ENCODE measurements at places on chromosomes 12 and 14.

GRCh38 chr12:57725851-57726150 is 12.7 kb downstream of the AGAP2 start:
- no peak for DNase-seq

- no peak for DNase-seq
Observed at GRCh38 chr12:79710707-79711483, 20.1 kb upstream of the PAWR start.

- no peak for DNase-seq
Observed at GRCh38 chr14:52545584-52546317, 6.6 kb downstream of the TXNDC16 start.

DNA sequence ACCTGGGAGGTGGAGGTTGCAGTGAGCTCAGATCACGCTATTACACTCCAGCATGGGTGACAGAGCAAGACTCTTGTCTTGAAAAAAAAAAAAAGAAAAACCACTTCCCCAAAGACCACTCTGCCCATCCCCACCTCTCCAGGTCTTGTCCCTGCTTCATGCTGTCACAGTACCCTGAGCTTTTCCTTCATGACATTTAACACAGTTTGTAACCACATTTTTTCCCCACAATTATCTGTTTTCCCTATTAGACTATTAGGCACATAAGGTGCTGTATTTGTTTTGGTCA is 6.9 kb downstream of the HECTD1 start:
- DNase-seq: no peak

DNA sequence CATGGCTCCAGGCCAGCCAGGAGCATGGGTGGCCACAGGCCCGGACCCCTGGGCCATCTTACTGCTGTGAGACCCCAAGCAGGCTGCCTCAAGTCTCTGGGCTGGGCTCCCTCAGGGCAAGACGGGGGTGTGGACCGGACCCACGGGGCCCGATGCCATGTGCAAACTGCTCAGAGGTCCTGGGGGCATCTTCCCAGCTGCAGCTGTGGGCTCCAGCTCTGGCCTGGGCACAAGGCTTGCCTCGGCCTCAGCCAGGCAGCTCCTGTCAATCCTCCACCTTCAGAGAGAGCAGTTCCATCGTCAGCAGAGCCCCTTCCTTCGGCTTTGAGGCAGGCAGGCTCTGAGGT is 12.4 kb upstream of the GPR132 start:
- DNase-seq: no peak

- DNase-seq: no peak
Observed at GRCh38 chr14:66982247-66982646, 207.0 kb upstream of the GARIN2 start.

DNA sequence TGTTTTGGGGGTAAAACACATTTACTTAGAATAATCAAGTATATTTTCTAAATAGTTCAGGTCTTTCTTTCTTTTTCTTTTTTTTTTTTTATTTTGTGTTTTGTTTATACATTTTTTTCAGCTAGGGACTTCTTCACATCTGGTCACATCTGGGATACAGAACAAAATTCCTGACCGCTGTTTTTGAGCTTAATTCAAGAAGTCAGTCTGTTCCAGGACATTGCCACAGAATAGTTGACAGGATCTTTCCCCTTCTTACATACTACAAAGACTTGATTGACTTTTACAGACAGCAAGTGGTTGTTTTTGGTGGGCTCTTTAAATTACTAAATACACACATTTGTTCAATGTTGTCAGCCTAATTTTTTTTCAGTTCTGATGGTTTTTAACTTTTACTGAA is 41.8 kb upstream of the DCN start:
- no peak for DNase-seq

- DNase-seq: no peak
Observed at GRCh38 chr12:46675736-46676135, 150.1 kb downstream of the SLC38A4 start.

DNA sequence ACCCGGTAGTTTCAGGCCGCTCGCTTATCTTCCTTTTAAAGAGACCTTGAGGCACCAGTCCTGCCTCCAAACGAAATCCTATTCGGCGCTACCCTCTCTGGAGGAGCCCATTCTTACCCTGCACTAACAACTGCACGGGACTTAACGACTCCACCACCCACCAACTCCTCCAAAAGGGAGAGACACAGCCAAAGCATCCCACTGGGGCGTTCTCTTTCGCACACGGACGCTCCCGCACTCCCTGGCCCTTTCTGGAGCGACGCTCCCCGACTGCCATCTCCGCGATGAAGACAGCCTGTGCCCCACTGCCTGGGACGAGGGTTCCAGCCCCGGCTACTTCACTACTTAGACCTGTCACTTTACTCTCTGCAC is 650 bp downstream of the GALC start:
- DNase-seq: no peak

DNA sequence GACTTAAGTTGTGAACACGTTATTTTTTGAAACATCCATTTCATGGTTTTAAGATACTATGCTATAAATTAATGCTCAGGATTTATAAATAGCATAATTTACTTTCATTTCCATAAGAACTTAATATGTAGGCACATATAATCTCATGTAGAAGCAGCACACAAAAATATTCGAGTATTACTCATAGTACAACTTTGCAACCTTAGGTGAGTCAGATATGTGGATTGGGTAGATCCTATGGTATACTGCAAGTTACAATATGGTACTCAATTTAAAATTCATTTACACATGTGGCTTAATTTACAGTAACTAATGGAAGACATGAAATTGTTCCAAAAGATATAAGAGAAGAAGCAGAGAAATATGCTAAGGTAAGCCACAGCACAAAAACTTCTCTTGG is 26.0 kb downstream of the PSMA3 start:
- DNase-seq: no peak

GRCh38 chr14:99590746-99591555 is 13.1 kb downstream of the CCDC85C start:
- DNase-seq: no peak

- no peak for DNase-seq
Observed at GRCh38 chr14:68416171-68416570, 376.7 kb downstream of the ZFP36L1 start.

GRCh38 chr12:43278541-43278832 is 273.5 kb downstream of the ADAMTS20 start:
- no peak for DNase-seq

GRCh38 chr12:68154779-68155178 is 4.8 kb downstream of the IFNG start:
- no peak for DNase-seq

DNA sequence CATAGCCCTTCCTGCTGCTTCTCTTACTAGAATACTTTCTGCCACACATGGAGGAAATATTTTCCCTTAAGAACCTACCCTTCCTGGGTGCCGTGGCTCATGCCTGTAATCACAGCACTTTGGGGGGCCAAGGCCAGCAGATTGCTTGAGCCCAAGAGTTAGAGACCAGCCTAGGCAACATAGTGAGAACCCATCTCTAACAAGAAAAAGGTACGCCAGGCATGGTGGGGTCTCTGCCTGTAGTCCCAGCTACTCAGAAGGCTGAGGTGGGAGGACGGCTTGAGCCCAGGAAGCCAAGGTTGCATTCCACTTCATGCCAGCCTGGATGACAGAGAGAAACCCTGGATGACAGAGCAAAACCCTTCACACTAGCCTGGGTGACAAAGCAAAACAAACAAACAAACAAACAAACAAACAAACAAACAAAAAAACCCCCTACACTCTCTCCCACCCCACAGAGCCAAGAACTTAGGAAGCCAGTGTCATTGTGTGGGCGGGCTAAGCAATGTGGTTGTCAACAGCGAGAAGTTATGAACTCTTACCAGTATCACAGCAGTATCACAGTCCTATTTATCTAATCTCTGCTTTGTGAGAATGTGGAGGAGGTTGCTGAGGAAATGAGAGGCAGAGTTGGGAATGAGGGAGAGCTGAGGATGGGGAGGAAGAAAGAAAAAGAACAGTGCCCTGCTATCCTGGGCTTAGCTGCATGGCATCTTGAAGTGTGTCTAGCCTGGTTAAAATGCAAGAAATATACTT is 53.8 kb upstream of the CLEC14A start:
- DNase-seq: no peak

- DNase-seq: no peak
Observed at GRCh38 chr14:97137705-97138104, 340.5 kb downstream of the VRK1 start.

- DNase-seq: no peak
Observed at GRCh38 chr14:50272498-50272897, 39.5 kb downstream of the L2HGDH start.

DNA sequence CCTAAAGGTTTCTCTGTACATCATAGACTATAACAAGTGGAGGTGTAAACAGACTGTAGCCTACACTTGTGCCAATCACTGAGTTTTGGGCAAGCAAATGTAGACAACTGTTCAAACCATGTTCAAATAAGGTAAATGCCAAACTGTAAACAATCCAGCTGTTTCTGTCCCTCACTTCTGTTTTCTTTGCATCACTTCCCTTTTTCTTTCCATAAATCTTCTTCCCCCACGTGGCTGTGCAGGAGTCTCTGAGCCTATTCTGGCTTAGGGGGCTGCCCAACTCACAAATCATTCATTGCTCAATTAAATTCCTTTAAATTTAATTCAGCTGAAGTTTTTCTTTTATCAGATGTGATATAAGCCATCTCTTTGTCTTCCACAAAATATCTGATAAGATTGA is 65.1 kb upstream of the CPM start:
- DNase-seq: no peak

GRCh38 chr14:55752580-55753390 is 172.8 kb downstream of the KTN1 start:
- DNase-seq: no peak

- no peak for DNase-seq
Observed at GRCh38 chr14:94174604-94175010, 485 bp downstream of the PPP4R4 start.

DNA sequence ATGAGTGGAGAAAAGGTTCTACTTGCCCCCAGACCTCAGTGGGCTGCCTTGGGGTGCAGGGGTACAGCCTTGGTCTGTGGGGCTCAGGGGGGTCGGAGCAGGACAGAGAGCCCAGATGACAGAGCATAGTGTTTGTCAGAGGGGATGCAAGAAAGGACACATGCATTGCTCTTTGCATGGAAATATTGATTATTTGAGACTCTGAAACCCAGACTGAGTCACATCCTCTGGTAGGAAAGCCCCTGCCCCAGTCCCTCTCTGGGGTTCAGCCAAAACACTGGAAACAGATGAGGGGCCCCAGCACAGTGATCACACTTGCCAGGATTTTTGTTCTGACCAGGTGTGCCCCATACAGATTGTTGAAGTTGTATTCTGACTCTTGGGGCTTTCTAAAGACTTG is 1094.4 kb downstream of the BCL11B start:
- DNase-seq: no peak

GRCh38 chr12:121472150-121472905 is 72.4 kb downstream of the RNF34 start:
- DNase-seq: no peak

GRCh38 chr14:24171422-24172260 is at the start of gene REC8:
Gene REC8 (plus strand): TSS chr14:24172080. CDS start chr14:24172553, 473 bp downstream.
- peak; percentile 43 for DNase-seq

DNA sequence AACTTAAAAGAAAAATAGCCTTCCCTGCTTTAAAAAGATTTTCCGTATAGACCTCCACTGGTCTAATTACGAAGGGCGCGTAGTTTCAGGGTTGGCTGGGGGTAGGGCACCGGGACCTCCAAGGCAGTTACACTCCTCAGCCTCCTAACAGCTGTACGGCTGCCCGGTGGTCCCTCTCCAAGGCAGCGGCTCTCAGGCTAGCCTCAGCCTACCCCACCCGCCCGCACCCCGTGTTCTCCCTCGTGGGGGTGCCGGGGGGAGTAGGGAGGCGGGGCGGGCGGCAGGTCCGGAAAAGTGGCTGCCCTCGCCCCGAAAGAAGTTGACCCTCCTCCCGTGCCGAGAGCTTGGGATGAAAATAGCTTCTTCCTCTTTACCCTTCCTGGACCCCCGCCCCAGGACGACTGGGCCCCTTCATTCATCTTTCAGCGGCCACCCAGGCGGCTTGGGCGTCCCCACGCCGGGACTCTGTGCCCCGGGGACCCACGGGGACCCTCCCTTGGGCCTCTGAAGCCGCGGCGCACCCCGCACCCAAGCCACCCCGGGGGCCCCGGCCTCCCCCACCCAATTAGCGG is 991 bp upstream of the RCOR1 start:
- DNase-seq: peak; percentile 9

GRCh38 chr12:110934093-110934852 is 13.9 kb upstream of the MYL2 start:
- no peak for DNase-seq

- no peak for DNase-seq
Observed at GRCh38 chr12:70695361-70696023, 58.3 kb upstream of the PTPRB start.

DNA sequence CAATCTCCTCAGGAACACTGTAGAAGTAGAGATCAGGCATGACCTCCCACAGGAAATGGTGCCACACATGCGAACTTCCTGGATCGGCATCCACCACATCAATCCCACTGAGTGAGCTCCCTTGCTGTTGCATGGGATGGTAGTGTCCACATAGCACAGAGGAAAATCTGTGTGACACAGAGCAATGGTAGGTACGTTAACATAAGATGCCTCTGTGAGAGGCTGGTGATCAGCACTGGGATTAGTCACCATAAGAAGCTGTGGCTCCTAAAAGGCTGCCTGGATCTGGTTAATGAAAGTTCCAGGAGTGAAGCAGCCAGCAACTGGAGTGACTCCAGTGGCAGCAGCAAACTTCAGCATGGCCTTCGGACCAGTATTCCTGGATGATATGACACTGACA is 21.8 kb downstream of the WDHD1 start:
- no peak for DNase-seq

DNA sequence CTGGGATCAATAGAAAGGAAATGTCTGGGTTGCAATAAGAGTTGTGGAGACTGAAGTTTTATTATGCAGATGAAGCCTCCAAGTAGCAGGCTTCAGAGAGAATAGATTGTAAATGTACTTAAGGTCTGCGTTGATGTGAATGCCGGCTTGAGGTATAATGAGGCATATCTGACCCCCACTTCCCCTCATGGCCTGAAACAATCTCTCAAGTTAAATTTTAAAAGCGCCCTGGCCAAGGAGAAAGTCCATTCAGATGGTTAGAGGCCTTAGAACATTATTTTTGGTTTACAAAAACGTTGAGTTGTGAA is 28.3 kb upstream of the HIGD1C start:
- DNase-seq: no peak

GRCh38 chr14:73461478-73462047 is 3.2 kb upstream of the NUMB start:
- no peak for DNase-seq

GRCh38 chr12:123530668-123531067 is 2.9 kb downstream of the RILPL1 start:
- no peak for DNase-seq

GRCh38 chr12:57148469-57149244 is 1.2 kb upstream of the LRP1-AS start:
- DNase-seq: no peak
